Stimulated activated naive CD8-positive, alpha-beta T cell treated with anti-CD3 and anti-CD28 coated beads, Interleukin-15, Interleukin-2, amounts not matched to agents 100 U/mL and 50 U/mL, for 24 hours (primary cell): ENCODE measurements at places on chromosomes 4 and X.

- no peak for DNase-seq
These were observed 78.5 kb upstream of the NAF1 start for GRCh38 chr4:163245044-163245728.

GRCh38 chrX:24423960-24424359 lies 41.1 kb upstream of the PDK3 start:
- no peak for DNase-seq

GRCh38 chr4:53040459-53040815 lies 178.3 kb downstream of the RASL11B start:
- no peak for DNase-seq

DNA sequence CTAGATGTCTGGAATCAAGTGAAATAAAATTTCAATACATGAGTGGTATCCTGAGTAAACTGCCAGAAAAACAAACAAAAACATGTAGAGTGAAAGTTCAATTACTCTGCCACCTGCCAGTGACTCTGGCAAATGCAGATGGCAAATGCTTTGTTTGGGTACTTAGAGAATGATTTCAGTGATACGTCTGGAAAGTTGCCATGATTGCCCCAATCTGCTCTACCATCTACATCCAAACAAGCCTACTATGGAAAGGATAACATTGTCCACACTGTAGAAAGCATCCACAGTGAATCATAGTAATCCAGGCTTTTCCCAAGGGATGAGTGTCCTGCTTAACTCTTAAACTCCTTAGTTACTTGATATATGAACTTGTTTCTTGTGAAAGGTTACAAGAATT lies 3.4 kb downstream of the SPATA4 start:
- no peak for DNase-seq

DNA sequence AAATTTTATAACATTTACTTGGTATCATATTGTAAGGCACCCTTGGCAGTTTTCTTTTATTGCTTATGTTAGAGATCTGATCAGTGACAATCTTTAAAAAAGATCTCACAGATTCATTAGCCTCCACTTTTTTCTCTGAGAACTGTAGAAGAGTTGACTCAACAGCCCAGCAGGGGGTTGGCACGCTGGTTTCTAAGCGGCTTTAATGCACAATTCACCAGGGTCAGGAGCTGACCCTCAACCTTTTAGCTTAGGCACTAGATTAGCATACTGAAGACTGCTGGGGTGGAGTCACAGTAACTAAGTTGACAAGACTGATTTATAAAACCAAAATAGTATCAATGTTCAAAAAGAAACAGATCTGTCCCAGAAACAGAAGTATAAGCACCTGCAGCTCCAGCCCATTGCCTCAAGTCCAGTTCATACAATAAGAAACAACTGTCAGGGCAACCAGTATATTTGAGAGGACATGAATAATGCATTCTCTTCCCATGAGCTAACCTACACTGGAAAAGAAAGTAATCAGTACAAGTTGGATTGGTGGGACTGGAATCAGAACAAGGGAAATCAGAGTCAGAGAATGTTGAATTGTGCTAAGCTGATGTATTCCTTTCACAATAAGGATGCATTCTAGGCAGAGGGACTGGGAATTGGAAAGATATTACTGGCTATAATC lies 77.6 kb downstream of the PDE5A start:
- DNase-seq, result no peak

GRCh38 chr4:98969878-98970785 lies 25.4 kb upstream of the METAP1 start:
- no peak for DNase-seq

- DNase-seq, result no peak
These were observed 23.3 kb upstream of the CRMP1 start for GRCh38 chr4:5916229-5916628.

GRCh38 chrX:122113376-122113775 lies 1066.0 kb downstream of the GLUD2 start:
- DNase-seq, result no peak

DNA sequence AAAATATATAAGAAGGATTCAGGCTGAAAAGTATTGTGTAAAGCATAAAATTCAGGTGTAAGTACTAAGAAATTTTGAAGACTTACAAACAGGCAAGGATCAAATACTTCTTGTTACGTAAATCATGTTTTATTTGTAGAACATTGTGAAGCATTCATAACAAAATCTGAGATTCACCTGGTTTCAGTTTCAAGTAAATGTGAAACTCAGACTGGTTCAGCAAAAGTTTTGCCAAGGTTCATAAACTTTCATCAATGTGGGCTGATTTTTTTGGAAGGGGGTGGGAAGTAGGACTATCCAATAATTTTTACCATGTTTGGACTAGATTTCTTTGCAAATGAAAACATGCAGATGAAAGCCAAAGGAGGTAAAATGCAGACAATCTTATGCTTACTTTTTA lies 527.7 kb downstream of the ANKRD50 start:
- DNase-seq, result no peak

DNA sequence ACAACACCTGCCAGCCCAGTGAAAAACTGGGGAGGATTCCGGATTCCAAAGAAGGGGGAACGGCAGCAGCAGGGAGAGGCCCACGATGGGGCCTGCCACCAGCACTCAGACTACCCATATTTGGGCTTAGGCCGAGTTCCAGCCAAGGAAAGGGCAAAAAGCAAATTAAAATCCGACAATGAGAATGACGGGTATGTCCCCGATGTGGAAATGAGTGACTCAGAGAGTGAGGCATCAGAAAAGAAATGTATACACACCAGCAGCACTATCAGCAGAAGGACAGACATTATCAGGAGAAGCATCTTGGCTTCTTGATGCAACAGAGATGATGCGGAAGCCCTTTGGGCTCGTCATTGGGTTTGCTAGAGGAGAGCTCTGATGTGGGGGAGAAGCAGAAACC lies 62.4 kb downstream of the JADE1 start:
- DNase-seq, result no peak

- no peak for DNase-seq
These were observed 175.8 kb downstream of the COMMD8 start for GRCh38 chr4:47287735-47288134.

DNA sequence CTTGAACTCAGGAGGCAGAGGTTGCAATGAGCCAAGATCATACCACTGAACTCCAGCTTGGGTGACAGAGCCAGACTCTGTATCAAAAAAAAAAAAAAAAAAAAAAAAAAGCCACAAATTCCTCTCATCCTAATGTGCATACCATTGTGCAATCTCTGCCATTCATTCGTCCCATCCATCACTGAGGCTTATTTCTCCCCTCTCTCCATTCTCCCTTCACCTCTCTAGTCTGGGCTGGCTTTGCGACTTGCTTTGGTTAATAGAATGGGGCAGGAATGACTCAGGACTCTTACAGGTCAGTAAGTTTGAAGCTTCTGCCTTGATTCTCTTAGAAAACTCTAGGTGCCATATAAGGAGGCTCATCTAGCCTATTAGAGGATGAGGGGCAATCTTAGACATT lies 60.3 kb upstream of the DDX3X start:
- DNase-seq, result no peak

DNA sequence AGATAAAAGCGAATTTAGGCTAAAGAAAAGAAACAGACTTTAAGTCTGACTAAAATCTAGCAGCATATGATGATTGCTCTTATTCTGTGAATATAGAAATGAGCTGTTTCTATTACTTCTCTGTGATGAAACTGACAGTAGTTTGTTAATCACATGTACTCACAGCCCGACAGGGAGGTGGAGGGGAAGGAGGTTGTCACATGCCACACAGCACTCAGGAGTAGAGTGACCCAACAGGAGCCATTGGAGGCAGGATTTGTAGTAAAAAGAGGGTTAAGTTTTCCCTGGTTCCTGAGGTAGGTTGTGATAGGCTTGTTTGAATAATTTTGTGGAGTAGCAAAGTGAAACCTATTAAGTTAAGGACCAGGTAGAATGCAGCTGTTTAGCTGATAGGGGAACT lies 495.9 kb downstream of the CENPC start:
- no peak for DNase-seq

DNA sequence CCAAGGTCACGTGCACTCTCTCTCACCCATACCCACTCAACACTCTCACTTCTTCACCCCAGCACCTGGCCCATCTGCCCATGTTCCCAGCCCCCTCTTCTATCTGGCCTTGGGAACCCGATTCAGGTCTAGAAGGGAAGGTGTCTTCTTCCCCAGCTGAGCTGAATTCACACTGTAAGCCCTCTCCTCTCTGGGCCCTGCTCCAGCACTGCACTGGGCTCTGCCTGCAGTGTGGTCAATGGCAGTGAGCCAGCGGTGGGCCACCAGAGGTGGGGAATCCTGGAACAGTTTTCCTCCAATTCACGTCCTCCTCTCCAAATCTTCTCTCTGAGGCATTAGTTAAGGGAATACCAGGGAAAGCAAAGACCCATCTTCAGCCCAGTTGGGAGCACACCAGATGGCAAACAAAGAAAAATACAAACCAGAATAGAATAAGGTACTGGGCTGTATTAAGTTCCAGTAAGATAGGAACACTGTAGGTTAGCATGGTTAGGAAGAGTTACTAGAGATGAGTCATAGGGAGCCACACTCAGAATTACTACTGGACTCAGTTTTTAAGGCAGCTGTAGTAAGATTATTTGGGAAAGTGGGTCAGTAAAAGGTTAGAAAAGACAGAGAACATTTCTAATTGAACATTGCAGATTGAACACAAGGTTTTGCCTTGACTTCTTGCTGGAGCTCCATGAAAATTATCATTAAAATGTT lies 5.0 kb downstream of the AWAT2 start:
- DNase-seq, result no peak

- DNase-seq, result no peak
These were observed 56.7 kb upstream of the SLC7A11 start for GRCh38 chr4:138298866-138299265.

- no peak for DNase-seq
These were observed 744.5 kb upstream of the FAM241A start for GRCh38 chr4:111400741-111401140.

DNA sequence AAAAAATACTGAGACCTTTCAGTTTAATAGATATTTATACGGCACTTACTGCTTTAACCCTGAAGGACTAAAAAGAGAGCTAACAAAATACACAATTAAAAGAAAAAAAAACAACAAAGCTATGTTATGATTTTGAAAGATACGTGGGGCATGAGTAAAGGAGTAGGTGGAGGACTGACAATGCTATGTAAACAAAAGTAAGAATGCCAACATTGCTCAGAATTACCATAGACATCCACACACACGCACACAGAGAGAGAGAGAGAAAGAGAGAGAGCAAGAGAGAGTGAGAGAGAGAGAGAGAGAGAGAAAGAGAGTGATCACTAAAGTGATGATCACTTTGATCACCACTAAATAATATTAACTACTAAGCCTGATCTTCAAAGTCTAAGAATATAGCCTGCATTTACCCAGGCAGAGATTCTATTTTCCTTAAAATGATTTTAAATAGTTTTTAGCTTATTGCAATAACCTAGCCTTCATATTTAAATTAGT lies 313.9 kb upstream of the SPANXN4 start:
- no peak for DNase-seq

DNA sequence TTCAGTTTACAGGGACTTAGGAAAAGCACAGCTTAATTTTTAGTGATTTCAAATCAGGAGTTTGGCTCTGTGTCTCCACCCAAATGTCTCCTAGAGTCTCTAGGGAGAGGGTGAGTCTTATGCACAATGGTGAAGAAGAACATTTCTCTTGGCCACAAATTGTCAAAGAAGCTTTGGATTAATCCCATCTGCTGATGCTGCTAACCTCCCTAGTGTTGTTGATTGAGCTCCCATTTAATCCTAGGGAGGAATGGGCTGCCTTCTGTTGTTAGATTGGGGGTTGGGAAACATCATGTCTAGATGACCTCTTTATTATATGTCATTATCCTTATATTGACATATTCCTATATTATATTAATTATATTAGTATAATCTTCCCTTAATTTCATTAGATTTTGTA lies 50.0 kb upstream of the PASD1 start:
- no peak for DNase-seq

- DNase-seq, result no peak
These were observed 510.4 kb downstream of the MID1IP1 start for GRCh38 chrX:39311646-39312045.

DNA sequence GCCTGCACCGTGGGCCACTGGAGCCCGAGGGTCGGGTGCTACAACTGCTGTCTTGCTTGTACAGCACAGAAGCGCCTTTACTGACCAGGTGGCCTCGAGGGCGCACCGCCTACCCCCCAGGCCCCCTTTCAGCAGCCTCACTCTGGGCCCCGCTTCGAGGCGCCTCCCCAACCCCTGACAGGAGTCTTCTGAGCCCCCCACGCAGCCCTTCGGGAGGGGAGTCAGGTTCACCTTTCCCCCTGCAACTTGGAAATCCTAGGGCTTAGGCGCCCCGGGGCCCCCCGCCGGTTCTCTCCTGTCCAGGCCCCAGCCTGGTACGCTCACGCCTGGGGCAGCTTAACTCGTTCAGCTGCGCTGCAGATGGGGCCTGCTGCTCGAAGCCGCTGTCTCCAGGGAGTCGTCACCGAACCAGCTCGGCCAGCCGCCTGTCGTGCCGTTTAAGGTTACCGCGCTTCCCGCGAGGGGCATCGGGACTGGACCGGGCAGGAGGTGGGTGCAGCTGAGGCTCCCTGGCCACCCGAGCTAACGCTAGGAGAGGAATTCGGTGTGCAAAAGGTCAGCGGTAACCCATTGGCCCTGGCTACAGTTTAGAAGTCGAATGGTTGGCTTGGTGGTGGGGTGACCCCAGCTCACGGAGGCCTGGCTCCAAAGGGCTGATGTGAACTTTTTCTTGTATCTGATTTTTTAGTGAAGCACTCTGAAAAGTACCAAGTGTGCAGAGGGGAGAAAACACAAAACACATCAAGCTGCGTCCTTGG lies 58.9 kb upstream of the BCOR start:
- no peak for DNase-seq

- DNase-seq, result no peak
These were observed 577.1 kb downstream of the ANKRD50 start for GRCh38 chr4:124135409-124135813.

DNA sequence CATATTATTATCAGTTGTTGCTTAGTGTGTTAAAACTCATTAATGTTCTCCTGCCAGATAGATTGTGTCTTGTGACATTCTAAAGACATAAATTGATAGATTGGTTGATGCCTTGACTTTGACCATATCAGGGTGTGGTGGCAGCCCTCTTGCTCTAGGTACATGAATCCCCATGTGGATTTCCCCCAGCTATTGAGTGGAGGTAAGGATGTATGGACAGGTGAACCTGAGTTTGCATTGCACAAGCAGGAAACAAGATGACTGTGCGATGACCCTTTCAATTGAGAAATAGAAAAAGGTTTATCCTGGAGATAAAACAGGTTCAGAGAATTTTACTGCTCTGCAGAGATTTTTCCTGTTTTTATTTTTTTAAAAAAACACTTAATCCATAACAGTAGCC lies 619.2 kb downstream of the SPRY1 start:
- DNase-seq, result no peak

DNA sequence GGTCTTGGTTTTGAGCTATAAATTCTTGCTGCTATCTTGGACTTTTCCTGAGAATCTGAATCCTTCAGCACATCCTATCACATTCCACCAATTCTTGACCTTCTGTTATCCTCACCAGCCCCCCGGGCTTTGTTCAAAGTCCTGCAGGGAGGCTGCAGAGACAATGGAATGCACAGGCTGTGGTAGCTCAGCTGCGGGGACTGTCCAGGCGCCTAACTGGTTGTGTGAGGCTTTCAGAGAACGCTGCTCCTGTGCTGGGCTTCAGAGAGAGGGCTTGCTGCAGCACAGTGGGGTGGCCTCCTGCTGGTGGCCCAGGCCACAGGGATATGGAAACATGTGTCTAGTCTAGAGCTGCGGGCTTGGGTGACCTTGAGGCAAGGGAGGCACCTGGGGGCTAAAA lies 196.3 kb upstream of the GATB start:
- no peak for DNase-seq
